Fibroblast of skin of right quadriceps (primary cell): ENCODE measurements at places on chromosomes 12 and 14.

- DNase-seq, result no peak
Observed at GRCh38 chr12:14279845-14280244, 85.6 kb upstream of the ATF7IP start.

DNA sequence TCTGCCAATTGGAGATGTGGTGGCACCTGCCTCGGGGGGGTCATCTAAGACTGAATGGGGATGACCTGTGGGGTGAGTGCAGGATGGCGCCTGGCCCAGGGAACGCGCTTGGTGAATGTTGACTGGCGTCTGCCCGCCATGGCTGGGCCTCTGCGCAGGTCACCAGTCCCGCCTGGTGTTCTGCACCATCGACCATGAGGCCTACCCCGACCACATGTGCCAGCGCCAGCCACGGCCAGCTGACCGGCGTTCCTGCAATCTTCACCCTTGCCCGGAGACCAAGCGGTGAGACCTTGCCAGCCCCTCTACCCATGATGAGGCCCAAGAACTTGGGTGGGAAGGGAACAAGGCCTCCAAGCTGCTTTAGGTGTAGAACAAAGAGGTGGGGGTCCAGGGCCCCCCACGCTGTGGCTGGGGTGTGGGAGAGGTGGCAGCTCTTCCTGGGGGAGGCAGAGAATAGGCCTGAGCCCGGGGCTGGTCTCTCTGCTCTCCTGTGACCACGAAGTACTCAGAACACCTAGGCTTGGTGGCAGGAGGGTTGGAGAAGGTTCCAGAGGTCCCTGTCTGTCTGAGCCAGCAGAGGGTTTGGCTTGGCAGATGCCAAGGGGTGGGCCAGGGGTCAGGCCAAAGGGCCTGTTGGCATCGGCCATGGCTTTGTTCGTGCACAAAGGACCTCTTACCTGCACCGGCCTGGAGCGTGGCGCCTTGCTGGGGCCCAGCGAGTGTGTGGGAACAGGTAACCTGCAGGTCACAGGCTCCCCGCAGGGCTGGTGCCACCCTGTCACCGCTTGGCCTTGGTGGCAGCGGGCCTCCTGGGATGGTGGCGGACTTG, 15.4 kb downstream of the PAPLN start:
- DNase-seq, result no peak

GRCh38 chr14:97485201-97485600, 688.0 kb downstream of the VRK1 start:
- no peak for DNase-seq

DNA sequence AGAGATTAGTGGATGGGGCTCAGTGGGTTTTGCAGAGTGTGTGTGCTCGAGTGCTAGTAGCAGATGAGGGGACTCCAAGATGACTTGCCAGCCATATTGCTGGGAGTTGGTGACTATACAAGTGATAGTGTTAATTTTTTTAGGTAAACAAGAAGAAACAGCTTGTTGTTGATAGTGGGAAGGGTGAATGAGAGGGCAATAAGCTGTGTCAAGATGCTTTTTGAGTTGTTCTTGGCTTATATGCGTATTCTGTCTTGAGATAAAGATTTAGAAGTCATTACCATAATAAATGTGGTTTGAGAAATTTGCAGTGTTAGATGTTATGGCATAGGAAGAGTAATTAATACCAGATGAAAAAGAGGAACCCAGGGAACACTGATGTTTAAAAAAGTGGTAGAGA, 75.3 kb downstream of the RCOR1 start:
- DNase-seq, result peak; percentile 29

GRCh38 chr14:100391724-100392123, 68.6 kb downstream of the SLC25A47 start:
- DNase-seq, result peak; percentile 93

- DNase-seq, result no peak
Observed at GRCh38 chr12:49345825-49346658, 646 bp upstream of the DNAJC22 start.

- DNase-seq, result peak; percentile 82
Observed at GRCh38 chr12:12726555-12727093, 9.5 kb downstream of the CDKN1B start.

DNA sequence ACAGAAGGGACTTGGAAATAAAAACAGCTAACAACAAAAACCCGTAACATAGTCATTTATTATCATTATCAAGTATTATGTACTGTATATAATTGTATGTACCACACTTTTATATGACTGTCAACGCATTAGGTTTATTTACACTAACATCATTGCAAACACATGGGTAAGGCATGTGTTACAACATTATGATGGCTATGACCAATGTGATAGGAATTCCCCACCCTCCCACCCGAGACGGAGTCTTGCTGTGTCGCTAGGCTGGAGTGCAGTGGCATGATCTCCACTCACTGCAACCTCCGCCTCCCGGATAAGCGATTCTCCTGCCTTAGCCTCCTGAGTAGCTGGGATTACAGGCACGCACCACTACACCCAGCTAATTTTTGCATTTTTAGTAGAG, 82.6 kb downstream of the ERC1 start:
- DNase-seq, result peak; percentile 41

DNA sequence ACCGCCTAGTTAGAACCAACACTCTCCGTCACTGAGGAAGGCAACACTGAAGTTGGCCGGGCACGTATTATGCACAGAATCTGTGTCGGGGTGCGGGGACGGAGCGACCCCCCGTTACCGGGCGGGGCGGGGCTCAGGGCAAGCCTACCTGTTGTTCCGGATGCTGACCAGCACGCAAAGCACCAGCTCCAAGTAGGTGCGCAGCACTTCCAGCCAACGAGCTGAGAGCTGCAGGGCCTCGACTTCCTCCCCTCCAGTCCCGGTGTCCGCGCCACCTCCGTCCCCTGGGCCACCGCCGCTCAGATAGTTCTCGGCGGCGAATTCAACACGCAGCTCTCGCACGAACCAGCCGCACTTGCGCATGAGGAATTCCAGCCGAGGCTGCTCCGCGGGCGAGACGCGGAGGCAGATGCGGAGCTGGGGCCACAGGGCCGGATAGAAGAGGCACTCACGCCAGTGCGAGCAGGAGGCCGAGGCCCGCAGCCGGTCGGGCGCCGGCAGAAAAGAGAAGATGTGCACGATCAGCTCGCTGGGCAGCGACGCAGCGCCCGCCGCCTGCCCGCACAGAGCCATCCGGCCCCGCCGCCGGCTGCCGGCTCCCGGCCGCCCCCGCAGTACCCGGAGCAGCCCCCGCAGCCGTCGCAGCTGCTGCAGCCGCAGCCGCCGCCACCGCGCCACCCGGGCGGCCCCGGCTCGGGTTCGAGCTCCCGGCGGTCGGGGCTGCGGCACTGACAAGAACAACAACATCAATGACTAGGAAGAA, 636 bp downstream of the FBXO33 start:
- peak; percentile 34 for DNase-seq

DNA sequence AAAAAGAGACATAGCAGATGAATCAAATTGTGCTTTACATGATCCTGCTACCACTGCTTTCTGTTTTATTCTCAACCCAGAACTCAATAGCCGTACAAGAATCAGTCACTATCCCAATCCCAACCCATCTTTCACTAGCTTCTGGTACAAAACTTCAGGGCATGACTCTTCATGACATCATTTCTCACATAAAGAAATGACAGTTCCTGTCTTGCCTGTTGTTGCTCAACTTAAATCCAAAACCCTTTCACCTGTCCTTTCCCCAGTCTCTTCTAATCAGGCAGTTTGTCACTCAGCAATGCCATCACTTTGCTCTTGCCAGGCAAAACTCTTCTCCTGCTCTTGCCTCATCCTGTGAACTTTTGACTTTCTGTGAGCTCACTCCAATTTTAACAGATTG, 962.8 kb downstream of the GALC start:
- no peak for DNase-seq

- DNase-seq, result no peak
Observed at GRCh38 chr12:132393245-132393795, 63.9 kb upstream of the GALNT9 start.

GRCh38 chr12:4241592-4241991, 32.0 kb upstream of the CCND2 start:
- no peak for DNase-seq

GRCh38 chr14:35001621-35002020, 18.8 kb downstream of the SRP54 start:
- no peak for DNase-seq

DNA sequence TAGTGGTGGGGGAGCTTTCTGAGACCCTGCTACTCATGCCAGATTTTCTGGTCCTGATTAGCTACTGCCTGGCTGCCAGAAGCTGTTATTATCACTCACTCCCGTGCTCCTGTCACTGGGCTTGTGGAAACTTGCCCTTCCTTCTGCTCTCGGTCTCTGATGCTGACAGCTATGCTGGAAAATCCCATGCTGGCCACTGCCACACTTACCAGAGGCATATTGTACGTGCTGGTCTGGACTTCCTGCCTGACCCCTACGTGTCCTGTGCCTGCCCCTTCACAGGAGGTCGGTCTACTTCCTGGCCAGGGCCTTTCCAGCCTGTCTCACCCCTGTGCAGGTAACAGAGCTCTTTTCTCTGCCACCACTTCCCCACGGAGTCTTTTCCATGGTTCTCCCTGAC, 149.4 kb upstream of the PLEKHG7 start:
- no peak for DNase-seq

DNA sequence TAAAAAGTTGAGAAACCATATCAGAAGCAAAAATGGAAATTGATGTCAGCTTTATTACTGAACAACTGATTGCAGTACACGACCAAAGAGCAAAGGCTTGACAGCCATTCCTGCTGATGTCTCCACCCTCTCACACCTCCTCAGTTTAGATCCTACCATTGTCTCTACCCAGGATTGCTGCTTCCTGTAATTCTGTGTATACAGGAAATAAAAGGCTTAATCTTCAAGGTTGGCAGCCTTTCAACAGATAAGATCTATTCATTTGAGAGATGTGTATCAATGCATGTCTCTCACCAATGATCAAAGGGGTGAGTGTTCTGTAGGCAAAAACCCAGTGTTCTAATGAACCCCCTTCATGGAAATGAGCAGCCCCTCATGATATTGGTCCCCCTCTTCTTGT, 27.0 kb downstream of the SLCO1C1 start:
- no peak for DNase-seq

- DNase-seq, result no peak
Observed at GRCh38 chr12:128938886-128939285, 85.6 kb downstream of the GLT1D1 start.

DNA sequence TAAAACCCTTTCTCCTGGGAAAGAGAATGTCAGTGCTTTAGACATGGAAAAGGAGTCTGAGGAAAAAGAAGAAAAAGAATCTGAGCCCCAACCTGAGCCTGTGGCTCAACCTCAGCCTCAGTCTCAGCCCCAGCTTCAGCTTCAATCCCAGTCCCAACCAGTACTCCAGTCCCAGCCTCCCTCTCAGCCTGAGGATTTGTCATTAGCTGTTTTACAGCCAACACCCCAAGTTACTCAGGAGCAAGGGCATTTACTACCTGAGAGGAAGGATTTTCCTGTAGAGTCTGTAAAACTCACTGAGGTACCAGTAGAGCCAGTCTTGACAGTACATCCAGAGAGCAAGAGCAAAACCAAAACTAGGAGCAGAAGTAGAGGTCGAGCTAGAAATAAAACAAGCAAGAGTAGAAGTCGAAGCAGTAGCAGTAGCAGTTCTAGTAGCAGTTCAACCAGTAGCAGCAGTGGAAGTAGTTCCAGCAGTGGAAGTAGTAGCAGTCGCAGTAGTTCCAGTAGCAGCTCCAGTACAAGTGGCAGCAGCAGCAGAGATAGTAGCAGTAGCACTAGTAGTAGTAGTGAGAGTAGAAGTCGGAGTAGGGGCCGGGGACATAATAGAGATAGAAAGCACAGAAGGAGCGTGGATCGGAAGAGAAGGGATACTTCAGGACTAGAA, 6.1 kb downstream of the PNN start:
- no peak for DNase-seq

DNA sequence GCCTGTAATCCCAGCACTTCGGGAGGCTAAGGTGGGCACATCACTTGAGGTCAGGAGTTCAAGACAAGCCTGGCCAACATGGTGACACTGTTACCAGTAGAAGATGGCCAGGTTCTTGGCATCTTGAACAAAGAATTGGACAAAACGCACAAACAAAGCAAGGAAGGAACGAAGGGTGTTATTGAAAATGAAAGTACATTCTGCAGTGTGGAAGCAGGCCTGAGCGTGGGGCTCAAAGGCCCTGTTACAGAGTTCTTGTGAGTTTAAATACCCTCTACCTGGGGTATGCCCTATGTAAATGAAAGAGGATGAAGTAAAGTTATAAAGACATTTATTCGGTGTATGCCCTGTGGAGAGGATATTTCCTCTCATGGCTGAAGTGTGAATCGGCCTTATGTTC, 20.8 kb upstream of the CDK17 start:
- DNase-seq, result no peak

GRCh38 chr12:124438437-124439056, 128.9 kb downstream of the NCOR2 start:
- DNase-seq, result no peak

DNA sequence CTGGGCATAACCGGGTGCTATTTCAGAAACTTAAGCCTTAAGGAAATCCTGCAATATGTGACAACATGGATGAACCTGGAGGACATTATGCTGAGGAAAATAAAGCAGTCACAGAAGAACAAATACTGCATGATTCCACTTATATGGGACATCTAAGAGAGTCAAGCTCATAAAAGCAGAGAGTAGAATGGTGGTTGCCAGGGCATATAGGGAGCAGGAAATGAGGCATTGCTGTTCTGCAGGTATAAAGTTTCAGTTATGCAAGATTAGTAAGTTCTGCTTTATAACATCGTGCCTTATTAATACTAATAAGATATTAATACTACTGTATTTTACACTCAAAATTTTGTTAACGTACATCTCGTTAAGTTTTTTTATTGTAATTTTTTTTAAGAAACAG, 124.2 kb upstream of the ATF1 start:
- no peak for DNase-seq

DNA sequence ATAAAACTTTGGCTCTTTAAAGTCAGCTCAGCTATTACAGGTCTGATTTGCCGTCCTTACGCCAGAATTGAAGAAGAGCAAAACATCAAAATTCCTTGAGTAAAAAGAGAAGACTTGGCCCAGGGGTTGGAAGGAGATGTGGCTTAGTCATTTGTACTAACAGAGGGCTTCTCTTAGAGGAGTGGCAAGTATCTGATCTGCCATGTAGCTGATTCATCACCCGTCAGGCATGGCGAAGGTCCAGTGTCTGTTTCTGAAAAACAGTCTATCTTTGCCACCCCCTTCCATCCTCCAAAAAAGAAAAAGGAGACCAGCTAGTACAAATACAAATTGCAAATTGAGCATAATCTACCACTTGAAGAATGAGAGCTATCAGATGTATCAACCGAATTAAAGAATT, 91.9 kb downstream of the RAD52 start:
- DNase-seq, result peak; percentile 54

- DNase-seq, result no peak
Observed at GRCh38 chr12:122374707-122375106, 47.8 kb downstream of the CLIP1 start.

DNA sequence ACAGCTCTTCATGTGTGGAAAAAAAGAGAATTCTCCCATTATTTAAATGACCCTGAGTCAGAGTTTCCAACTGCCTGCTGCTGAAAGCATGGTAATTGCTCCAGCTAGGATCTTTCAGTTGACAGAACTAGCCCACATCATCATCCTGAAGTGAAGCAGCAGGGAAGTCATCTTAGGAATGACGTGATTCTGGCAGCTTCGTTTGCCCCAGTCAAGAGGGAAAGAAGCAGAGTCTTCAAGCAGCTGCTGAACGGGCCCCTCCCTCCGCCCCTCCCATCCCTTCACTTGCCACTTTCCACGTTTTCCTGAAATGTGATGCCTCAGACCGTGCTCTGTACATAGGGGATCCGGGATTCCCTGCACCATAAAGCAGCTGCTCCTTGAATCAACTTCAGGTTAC, 455.0 kb upstream of the TMEM132C start:
- peak; percentile 94 for DNase-seq

GRCh38 chr12:48389409-48389808, 38.7 kb upstream of the ZNF641 start:
- DNase-seq, result no peak

GRCh38 chr12:116339062-116339461, 61.6 kb upstream of the MED13L start:
- DNase-seq, result no peak
